Right ventricle myocardium inferior (tissue), 1 donor: ENCODE measurements at places on chromosomes 4 and X. TPM values are rescaled to one million over a fixed set of nuclear protein-coding genes. Genes with fewer than 3 reads are reported as not detected.

The TMEM184C gene
- total RNA-seq = 26.4 TPM

The ADAMTS3 gene
- total RNA-seq = 0.24 TPM

The PRRG1 gene
- 15.9 TPM for total RNA-seq

The LYAR gene
- total RNA-seq = 11.3 TPM

The SPANXN3 gene
- total RNA-seq = not detected

The MGST2 gene
- 101 TPM for total RNA-seq

The EFNB1 gene
- total RNA-seq = 18.0 TPM

The CRLF2 gene
- not detected for total RNA-seq

The SHROOM3 gene
- total RNA-seq = 15.2 TPM

DNA sequence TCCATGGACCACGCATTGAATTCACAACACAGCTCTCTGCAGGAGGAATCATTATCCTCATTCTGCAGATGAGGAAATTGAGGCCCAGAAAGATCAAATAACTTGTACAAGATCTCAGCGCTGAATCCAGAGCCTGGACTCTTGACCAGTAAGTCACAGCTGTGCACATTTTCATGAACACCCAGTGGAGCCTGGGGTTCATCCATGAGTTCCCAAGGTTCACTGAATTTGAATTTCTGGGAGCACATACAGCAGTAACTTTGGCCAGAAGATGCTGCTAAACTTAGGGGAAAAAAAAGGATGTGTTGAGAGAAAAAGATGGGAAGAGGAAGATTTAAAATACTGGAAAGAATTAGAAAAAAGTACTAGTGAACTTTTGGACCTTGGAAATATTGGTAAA is 218.7 kb upstream of the PPARGC1A start:
- no peak for DNase-seq

DNA sequence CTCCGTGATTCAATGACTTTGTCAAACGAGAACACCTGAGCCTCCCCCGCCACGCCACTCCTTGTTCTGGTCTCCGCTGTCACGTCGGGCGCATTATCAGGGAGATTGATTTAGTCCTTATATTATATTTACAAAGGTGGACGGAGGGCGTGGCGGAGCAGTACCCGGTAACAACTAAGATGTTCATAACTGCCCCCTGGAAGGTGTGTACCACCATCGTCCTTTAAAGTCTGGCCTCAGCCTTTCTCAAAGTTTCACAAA is 284.2 kb downstream of the PACRGL start:
- DNase-seq = no peak

GRCh38 chr4:152016303-152016620 is 255.5 kb upstream of the GATB start:
- no peak for DNase-seq

- no peak for DNase-seq
These were observed 433.3 kb downstream of the ADAM29 start for GRCh38 chr4:175351473-175351872.

GRCh38 chr4:185190306-185190856 is 13.4 kb downstream of the CFAP97 start:
- DNase-seq = no peak

DNA sequence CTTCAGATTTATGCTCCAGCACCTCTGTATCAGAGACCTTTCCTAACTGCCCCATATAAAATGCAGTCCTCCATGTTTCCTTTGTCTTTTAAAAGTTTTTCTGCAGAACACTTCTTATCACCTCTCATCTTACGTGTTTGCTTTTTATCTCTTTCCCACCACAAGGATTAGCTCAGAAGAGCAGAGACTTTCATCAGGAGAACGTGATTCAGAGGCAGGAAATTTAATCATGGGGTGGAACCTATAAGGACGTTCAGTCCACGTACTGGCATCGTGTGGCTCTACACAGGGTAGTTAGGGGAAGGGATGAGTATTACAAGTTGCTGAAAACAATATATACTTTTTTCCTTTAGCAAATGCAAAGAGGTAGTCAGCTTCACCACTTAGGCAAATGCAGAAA is 98.7 kb downstream of the SORBS2 start:
- DNase-seq = no peak

DNA sequence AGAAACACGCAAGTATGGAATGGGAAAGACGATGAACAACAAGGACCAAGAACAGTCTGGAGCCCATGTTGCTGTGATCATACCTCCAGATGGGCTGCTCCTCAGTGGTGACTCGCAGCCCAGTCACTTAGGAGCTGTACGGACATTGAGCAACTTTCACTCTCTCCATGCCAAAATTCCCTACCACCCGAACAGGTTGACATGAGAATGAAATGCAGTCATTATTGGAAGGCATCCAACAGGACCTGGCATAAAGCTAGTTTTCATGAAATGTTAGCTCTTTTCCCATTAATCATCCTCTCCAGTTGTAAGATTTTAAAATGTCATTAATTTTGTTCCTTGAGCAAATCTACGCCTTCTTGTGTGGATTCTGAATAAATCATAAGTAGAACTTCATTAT is 82.7 kb upstream of the GPM6B start:
- DNase-seq = no peak

DNA sequence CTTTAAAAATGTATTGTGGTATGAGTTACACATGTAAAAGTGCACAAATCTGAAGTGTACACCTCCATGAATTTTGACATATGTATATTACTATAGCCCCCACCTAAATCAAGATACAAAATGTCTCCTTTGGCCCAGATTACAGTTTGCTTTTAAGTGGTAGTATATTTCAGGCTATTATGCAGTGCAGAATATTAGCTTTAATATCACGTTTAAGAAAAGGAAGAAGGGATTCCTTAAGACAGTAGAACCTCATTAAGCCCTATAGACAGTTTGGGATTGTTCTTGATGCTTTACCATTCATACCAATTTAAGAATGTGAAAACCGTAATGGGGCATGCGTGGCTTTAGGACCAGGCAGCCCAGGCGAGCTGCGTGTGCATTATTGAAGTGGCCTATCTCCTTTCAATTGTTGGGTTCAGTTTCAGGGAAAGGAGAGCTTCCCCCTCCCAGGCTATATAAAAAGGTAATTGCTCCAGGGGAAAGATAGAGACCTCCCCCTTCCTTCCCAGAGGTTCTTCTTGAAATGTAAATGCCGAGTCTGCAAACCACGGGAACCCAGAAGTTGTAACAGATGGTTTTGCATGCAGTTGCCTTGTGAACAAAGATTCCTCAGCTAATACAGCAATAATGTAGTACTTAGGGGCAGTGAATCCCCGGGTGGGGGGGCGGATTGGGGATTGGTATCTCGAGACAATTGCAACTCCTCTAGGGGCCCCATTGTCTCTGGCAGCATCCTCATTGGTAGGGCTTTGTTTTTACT is 106.1 kb downstream of the UCHL1 start:
- peak; percentile 71 for DNase-seq

DNA sequence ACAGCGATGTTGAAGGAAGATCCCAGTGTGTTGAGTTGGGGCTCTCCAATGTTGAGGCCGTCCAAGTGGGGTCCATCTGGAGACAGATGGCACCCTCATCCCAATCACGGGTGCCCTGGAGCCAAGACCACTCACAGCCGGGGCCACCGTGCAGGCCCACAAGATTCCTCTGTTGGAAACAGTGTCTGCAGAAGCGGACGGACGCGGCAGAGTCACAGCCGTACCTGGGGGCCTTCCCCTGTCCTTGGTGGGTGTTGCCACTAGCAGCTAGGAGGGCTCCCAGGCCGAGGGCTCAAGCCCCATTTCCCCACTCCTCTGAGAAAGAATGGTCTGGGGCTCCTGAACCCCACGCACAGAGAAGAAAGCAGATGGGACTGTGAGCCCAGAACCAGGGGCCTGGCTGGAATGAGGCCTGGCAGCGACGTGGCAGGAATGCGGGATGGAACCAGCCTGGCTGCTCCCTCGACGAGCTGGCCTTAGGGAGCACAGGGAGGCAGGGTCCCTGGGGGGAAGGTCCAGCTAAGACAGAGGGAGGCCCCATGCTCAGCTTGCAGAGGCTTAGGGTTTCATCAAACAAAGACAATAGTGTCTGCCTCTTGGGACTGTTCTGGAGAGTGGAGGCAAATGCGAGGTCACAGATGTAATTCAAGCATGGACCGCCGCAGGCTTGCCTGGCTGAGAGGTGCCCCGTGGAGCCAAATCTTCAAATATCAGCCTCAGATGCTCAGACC is 228.9 kb downstream of the AFAP1 start:
- peak; percentile 53 for DNase-seq

GRCh38 chr4:2817701-2818350 is 24.9 kb downstream of the SH3BP2 start:
- peak; percentile 63 for DNase-seq

- no peak for DNase-seq
These were observed 105.0 kb downstream of the PCDH7 start for GRCh38 chr4:30825008-30825770.

DNA sequence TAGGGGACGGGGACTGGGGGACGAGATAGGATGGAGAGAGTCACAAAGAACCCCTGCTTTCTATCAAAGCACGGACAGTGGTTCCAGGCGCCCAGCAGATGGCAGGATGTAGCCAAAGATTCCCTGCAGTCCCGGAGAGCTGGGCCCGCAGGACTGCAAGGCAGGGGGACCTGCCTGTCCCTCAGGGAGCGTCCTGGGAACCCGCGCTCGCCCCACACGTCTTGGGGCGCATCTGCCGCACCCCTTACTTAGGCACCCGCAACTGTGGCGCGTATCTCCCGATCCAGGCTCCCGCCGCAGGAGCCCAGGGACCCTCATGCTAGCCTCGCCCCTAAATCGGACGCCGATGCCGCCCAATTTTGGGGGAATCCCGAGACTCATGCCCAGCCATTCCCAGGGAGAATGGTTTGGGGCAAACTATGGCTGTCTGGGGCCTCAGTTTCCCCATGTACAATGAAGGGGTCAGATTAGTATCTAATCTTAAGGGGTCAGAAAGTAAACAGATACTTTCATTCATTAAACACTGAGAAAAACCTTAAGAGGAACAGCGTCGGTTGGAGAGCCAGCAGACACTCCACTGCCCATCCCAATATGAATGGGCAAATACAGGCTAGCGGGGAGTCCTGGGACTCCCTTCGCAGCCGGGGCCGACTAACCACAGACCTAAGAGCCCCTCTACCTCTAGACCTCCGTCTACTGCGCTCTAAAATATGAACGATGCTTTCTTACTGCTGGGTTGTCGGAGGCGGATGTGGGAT is 581 bp upstream of the STK32B start:
- DNase-seq = peak; percentile 82

DNA sequence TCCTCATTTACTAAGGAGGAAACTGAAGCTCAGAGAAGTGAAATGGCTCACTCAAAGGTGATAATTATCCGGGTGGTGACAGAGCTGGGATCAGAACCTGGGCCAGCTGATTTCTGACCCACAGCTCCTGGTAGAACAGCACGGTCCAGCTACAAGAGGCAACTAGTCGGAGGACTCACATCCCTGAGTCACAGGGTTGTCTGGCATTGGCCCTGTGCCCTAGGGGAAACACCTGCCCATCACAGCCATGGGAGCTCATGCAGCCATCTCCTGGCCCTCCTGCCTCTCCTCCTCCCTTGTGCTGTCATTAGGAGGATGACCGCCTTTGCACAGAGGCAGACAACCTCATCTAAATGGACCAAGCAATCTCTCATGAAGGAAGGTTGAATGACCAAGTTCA is 115.2 kb upstream of the TSPAN5 start:
- DNase-seq = no peak

DNA sequence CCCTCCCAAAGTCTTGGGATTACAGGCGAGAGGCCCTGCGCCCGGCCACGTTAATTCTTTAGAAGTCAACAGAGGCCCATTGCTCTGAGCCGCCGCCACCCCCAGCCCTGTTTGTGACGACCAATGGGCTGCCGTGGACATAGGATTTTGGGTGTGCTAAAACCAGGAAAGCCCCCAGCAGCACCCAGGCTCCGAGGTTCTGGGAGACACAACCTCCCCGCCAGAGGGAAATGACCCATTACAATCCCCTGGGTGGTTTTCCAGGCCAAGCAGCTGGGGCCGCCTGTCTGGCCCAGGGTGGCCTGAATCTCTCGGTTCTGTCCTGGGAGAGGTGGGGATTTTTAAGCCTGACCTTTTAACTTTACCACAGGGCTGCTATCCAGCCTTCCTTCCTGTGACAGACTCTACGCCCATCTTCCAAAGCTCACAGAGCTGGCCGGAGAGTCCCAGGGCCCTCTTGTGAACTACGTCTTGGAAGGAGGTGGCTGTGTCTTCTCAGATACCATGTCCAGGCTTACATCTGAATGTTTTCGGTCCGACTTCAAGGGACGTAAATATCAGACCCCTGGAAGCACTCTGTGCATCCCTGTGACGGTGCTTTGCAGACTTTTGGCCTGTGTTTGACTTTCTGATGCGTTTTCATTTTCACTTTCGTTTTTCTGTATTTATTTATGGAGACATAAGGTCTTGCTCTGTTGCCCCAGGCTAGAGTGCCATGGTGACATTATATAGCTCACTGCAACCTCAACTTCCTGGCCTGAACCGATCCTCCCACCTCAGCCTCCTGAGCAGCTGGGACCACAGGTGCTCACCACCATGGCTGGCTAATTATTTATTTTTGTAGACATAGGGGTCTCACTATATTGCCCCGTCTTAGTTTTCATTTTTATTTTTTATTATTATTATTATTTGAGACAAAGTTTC is 36.0 kb downstream of the P2RY8 start:
- DNase-seq = no peak

- DNase-seq = no peak
These were observed 3.9 kb downstream of the BST1 start for GRCh38 chr4:15706646-15707362.

DNA sequence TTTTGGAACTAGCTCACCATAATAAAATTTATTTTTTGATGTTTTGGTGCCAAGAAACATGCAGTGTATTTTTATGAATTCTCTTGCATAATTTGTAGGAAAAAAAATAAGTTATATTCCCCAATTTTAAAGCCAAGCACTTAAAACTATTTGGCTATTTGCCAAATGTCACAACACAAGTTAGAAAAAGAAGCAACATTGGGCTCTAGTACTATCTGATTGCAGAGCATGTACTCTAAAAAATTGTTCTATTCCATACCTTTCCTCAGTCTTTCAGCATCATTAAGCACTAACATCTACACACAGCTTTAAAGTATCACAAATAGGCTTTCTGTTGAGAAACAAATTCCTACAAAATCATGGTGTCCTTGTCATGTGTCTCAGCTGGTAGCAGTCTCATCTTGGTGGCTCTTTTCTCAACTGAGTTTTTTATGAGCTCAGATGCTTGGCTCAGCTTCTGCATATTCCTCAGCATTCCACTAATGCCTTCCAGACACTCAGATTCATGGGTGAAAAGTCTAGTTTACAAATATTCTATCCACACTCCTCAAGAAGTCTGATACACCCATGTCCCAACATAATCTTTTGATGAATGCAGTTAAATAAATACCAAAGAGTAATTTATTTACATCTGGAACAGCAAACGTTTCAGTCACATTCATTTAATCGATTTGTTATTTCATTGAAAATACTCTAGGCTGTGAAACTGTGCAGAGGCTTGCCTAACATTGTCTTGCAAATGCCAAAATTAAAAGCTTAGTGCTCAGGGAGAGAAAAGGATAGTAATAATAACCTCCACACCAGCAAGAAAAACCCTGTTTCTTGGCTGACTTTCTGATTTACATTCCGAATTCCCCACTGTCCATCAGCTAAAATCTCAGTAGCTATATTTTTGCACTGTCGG is 2209.9 kb downstream of the PCDH7 start:
- no peak for DNase-seq

GRCh38 chr4:166091912-166092510 is 219.0 kb downstream of the TLL1 start:
- DNase-seq = no peak
